Stimulated activated CD4-positive, alpha-beta T cell treated with anti-CD3 and anti-CD28 coated beads, Interleukin-4, amount 100 ng/mL, for 1 hour (primary cell): ENCODE measurements at places on chromosomes 3 and 15.

- no peak for DNase-seq
Observed at GRCh38 chr3:43858294-43858701, 167.6 kb downstream of the ABHD5 start.

- no peak for DNase-seq
Observed at GRCh38 chr3:20103731-20104130, 63.5 kb downstream of the KAT2B start.

- DNase-seq = no peak
Observed at GRCh38 chr15:62879770-62880169, 162.8 kb upstream of the TPM1 start.

DNA sequence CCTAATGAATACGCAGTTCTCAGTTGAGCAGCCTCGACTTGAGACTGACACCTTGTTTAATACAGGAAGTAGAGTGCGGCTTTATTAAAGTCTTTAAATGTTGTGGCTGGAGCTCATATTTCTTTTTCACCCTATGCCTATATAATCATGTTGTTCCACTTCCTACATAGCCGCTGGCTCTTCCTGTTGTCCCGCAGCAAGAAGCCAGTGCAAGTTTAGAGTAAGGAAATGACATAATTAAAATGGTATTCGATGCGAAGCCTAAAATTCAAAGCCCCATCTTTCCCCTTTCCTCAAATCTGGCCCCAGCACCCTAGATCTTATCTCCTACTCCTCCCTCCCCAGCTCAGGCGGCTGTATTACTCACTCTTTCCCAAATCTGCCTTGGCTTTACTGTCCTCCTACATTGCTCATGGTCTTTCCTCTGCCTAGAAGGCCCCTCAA lies 7.5 kb upstream of the PHLDB2 start:
- no peak for DNase-seq

GRCh38 chr3:8981700-8982099 lies 18.4 kb upstream of the RAD18 start:
- DNase-seq = no peak

DNA sequence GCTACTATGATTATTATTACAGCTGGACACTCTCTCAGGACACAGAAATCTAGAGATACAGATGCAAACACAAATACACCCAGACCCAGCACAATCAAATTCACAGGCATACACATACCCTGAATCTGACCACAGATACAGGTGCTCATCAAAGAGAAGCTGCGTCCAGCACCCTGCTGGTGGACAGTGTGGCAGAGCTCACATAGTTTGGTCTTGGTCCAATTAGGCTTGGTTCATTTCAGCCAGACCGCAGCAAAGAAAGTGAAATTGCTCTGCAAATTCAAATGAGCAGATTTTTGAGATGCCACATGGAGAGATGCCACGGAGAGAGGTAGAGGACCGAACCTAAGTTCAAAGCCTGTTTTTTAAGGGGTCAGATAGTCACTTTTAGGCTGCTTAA lies 55.6 kb downstream of the ANAPC13 start:
- DNase-seq = no peak

GRCh38 chr3:157388976-157389375 lies 47.7 kb upstream of the PTX3 start:
- no peak for DNase-seq

- DNase-seq = no peak
Observed at GRCh38 chr15:67147396-67147949, 82.1 kb downstream of the SMAD3 start.

GRCh38 chr3:151117047-151117446 lies 31.6 kb downstream of the MED12L start:
- no peak for DNase-seq

DNA sequence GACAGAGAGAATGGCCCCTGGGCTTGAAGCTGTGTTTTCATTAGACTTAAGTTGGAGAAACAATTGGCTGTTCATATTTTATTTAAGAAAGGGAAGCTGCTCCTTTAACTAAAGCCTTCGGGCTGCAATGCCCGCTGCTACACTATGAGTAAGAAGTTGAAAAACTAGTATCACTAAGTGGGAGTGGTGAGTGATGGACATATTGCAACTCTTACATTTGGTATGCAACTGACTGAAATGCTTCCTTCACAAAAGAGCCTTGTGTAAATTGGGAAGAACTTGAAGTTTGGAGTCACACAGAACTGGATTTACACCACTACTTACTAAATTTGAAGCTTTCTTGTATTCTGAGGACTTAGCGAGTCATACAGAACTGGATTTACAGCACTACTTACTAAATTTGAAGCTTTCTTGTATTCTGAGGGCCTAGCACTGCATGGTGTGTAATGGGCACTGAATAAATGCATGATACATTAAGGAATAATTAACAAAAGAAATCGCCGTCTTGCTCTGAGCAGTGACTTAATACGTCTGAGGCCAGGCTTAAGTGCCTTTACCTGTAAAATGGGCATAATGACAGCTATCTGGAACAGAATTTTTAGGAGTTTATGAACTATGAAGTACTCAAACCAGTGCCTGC lies 149.5 kb downstream of the RYR3 start:
- DNase-seq = no peak

DNA sequence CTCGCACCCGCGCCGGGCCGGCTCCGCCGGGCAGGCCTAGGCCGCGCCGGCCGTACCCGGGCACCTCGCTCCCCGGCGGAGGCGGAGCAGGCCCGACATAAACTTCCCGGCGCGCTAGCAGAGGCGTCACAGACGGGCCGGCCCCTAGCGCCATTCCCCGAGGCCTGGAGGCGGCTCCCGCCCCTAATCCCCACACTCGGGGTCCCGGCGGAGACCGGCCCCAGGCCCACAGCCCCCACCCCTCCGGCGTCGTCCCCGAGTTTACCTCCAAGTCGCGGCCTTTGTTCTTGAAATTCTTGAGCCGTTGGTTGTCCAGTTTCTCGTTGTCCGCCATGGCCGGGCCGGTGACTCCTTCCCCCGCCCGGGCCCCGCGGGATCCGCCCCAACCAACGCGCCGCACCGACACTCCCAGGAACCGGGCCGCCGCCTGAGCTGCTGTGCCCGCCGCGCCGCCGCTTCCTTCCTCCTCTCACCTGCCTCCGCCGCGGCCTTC lies 376 bp downstream of the KPNA4 start:
- DNase-seq = peak; percentile 67

- DNase-seq = no peak
Observed at GRCh38 chr3:16995601-16996000, 110.8 kb downstream of the PLCL2 start.

GRCh38 chr3:182904164-182904563 lies 76.2 kb downstream of the DCUN1D1 start:
- DNase-seq = no peak
